ENCODE measurements at places on chromosomes 7 and 10.

GRCh38 chr7:157152391-157152937 lies 13.7 kb downstream of the UBE3C start:
- no peak for DNase-seq

- no peak for DNase-seq
These were observed 196.1 kb downstream of the GRID1 start for GRCh38 chr10:86170255-86171108.

DNA sequence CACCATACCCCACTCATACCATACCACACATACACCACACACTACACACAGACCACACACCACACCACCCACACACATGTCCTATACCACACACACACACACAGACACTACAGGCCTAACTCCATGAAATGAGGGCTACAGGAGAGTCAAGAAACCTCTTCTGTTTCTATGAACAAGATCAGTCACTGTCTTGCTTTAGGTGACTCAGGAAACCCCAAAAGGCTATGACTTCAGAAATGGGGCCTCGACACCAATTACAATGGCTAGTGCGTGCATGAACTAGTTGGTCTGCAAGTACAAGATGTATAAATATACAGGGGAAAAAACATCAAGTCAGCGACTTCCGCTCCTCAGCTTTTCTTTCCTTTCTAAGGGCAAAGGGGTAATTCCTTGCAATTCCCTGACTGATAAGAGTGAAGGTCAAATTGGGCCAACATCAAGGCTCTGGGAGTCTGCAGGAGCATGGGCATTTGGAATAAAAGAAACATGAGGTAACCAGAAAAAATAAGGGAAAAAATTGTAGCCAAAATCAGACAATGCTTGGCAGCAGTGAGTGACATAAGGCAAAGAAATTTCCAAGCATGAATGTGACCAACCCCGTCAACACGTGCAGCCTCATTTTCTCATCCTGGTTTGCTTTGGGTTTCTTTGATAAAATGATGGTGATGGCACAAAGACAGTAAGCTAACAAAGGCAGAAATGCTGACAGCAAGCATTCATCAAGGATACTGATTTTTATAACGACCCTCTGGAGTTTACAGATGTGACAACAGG lies 1.5 kb downstream of the PKD1L1 start:
- no peak for DNase-seq

DNA sequence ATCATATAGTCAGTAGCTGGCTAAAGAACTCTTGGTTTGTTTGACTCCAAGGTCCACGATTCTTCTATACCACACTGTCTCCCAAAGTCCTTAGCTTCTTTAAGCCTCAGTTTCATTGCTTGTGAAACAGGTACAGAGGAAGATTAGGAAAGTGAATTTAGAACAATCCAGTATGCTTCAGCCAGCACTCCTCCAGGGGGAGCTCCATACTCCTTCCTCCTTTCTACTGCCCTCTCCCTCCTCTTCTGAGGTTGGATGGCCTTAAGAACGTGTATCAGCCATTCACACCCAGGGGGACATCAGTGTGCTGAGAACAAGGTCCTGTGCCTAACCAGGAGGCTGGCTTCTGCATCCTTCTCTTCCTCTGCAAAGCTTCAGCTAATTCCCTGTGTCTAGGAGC lies 54.8 kb upstream of the CALD1 start:
- no peak for DNase-seq

DNA sequence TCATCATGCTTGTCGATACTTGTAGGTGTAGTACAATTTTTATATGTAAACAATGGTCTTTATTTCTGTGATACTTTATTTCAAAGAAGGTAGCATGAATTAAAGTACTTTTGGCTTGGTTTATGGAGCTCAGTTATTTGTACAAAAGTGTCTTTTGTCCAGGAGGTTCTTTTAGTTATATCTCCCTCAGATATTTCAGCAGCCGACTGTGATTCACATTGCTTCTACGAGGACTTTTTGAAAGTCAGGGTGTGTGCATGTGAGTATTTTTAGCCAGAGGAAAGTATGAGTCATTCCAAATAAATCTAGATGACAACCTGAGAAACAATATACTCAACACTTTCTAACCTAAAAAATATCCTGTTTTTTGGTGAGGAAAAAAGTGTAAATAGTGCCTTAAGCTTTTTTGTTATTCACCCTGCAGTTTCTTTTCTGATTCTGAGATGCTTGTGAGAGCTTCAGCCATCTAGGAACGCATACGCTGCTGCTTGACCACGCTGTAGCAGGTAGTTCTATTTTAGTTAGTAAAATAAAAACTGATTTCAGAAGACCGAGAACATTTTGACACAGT lies 595 bp upstream of the SUN1 start:
- DNase-seq: no peak

DNA sequence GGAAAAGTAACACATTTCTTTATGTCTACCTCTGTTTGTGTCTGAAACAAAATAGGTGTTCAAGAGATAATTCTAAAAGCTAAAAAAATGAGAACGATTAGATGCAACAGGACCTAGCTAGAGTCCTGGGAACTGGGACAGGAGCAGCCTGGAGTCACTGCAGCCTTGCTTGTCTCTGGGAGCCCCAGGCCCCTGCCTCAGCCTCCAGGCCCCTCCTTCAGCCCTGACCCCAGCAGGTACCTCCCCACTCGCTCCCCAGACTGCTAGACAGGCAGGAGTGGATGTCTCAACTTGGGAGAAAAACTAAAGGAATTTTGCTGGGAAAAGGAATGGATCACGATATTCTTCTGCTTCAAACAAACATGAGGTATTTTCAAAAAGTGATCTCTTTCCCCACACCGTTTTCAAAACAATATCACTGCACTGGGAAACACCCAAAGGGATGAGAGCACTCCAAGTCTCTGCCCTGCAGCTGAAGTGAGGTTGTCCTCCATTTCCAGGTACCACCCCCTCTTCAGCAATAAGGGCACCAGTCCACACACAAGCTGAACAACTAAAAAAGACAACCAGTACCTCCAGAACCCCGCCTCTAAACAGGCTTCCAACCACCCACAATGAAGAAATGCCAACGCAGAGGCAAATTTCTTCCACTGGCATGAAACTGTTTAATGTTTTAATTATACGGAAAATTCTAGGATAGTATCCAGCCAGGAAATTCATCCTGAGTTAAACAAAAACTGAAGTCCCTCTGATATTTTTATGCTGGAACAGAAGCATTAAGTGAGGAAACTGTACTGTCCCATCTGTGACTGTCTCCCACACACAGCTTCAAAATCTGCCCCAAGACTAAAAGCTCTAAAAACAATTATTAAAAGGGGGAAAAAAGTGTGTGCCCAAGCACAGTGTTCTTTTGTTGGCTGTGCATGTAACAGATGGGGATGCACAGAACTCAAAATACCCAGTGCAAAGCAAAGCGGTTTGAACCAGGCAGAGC lies 47.2 kb downstream of the XPNPEP1 start:
- DNase-seq: no peak
